Left ventricle myocardium inferior (tissue), 1 donor: ENCODE measurements at places on chromosomes 5 and 9.
A peak's percentile ranks its signal among the peaks of the same experiment; 100 is the strongest.

DNA sequence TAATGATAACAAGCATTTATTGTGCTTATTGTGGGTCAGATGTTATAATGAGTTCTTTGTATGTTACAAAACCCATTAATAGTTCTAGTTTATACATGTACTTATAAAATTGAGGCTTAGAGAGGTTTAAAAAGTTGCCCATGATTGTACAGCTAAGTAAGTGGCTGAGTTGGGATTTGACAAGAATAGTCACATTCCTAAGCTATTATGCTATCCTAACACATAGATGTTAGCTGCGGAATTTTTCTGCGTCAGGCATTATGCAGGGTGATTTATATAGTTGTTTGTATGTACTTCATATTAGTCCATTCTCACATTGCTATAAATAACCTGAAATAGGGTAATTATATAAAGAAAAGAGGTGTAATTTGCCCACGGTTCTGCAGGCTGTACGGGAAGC lies 12.5 kb downstream of the COMMD10 start:
- no peak for DNase-seq

DNA sequence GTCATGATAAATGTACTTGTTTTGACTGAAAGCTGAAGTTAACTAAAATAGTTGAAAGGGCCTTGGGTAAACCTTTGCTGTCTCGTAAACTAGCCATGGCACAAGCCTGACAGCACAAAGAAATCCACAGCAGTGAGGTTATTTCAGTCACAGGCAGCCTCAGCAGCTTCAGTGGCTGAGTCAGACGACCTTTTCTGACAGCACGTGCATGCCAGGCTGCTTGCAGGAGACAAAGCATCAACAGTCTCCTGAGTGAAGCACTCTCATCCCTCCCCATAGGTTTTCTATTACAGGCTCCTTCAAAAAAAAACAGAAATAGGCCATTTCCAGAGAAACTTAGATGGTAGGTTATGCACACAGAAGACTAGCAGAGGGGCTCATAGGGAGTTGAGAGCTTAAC lies 34.6 kb downstream of the OXCT1 start:
- peak; percentile 54 for DNase-seq

DNA sequence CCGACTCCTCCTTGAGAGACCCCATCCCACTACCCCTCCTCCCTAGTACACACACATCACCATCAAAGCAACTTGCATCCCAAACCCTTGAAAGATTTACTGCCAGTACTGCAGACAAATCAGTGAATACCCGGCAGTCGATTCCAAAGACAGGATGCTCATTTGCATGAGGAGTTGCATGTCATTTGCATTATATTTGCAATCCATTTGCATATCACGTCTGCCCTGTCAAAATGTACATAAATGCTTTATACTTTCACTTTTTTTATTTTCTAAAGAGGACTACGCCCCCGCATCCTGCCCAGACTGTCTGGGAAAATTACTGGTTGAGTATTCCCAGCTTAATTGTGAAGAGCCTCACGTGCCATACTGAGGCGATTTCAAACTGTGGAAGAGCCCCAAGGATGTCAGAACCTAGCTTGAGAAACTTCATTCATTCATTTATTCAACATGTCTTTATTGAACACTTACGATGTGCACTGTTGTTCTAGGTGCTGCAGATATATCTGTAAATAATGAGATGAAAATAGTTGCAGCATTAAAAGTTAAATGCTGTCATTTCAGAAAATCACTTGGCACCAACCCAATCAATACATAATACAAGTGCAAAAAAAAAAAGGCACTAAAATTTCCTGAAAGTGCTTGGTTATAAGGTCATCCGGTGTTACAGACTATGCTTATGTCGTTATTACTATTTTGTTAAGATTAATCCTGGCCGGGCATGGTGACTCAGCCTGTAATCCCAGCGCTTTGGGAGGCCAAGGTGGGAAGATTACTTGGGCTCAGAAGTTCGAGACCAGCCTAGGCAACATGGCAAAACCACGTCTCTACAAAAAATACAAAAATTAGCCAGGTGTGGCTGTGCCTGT lies 17.2 kb upstream of the SIL1 start:
- DNase-seq, result no peak

DNA sequence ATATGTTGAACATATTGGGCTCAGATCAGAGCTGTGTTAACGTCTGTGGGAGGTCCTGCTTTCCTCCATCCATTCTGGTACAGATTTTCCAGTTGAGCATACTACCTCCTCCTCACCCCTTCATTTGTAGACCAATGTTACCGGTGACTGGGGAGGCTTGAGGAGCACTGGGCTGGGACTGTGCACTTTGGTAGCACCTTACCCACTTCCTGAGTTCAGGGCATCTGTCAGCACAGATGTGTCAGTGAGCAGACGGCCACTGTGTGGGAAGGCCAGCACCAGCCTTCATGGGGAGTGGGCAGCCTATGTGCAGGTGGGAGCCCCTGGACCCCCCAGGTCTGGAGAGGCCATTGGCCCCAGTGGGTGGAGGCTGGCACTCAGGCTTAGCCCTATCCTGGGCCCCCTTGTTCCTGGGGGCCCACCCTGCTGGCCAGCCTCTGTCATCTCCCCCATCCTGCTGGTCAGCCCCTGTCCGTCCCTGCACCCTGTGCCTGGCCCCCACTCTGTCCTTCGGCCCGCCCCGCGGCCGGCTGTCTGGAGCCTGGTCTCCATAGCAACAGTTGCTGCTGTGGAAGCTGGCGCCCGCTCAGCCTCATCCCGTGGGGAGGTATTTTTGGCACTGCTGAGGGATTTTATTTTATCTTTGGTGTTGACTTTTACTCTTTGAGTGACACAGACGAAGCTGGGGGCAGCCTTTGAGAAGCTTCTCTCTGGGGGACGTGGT lies 21.3 kb downstream of the WNK2 start:
- DNase-seq, result peak; percentile 82

- peak; percentile 20 for DNase-seq
Observed at GRCh38 chr5:138752341-138752950, 779 bp upstream of the CTNNA1 start.

GRCh38 chr9:101628173-101628572 lies 33.4 kb upstream of the PPP3R2 start:
- DNase-seq, result no peak

- no peak for DNase-seq
Observed at GRCh38 chr5:127863610-127864395, 160.6 kb downstream of the CCDC192 start.

DNA sequence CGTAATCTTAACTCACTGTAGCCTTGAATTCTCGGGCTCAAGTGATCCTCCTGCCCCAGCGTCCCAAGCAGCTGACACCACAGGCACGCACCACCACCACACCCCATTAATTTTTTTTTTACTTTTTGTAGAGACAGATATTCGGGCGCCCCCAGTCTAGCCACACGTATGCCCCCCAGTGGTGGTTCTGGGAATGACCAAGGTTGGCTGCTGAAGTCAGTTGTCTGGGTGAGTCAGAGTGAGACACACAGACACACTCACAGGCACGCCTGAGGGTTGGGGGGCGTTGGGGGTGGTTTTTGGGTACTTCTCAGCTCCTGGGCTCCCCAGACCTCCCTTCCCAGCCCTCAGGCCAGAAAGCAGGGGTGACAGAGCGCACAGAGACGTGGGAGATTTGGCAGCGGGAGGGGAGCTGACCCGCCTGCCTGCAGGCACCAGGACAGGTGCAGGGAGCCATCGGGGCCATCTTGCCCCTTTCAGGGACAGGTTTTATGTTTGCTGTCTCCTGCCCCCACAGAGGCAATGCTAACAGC lies 4.2 kb upstream of the ENTPD8 start:
- peak; percentile 71 for DNase-seq

DNA sequence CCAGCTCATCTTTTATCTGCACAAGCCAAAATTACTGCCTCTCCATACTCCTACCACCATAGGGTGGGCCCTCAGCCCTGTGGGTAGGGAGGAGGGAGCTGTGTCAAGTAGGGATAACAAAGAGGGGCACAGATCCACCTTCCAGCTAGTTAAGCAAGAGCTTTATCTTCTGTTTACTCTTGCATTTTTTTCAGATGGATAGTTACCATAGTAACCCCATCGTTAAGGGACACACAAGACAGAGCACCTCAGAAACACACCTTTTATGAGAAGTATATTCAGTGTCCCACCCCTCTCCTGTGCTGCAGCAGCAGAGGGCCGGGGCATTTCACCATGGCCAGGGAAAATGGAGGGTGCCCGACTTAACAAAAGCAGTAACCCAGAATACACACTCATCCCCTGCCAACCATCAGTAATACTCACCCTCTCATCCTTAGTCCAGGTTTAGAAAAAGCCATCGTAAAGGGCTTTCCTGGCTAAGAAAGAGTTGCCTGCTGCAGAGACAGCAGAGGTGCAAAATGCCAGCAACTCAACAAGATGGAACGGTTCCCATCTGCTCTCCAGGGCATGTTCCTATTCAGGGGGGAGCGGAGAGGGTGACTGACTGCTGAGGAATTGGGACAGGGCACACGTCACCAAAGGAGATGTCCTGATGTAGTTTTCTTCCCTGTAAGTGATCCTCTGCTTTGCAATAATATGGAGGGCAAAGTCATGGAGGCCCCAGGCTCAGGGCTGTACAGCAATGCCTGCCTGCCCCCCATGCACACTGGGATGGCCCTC lies 25.1 kb downstream of the MACROH2A1 start:
- DNase-seq, result no peak

DNA sequence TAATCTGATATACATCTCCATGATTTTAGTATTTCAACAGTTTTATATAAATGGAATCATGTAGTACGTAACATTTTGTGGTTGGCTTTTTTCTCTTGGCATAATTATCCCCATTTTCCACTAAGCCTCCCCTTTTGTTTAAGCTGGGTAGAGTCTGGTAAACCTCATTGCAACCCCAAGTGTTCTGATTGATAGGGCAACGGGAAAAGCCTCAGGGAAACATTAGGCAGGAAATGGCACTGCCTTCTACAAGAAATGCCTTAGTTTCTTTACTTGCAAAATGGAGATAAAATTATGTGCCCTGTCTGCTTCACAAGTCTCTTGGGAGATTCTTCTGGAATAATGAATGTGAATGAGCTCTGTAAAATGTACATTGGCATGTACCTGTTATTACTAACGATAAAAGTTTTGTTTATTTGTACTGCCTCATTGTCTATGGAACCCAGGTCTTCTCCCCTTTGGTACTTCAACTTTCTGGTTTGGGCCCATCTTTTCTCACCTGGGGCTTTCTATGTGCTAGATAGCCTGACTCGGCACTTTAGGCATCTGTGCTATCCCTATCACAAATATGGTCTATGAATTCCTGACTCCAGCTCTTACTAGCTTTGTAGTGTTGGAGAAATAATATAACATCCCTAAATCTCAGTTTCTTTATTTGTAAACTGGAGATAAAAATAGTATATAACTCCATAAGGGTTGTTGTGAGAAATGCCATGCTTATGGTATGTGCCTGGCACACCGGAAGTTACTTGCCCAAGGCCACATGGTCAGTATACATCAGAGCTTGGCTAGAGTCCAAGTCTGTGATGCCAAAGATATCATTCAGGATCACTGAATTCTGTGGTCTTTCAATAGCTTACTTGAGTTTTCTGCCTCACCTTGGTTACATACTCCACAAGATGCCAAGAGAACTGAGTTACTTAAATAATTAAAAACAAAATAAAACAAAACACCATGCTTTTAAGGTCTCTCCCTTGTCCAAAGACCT lies 48.2 kb upstream of the ZNF169 start:
- DNase-seq, result no peak

GRCh38 chr5:108560581-108560980 lies 178.7 kb upstream of the FBXL17 start:
- peak; percentile 41 for DNase-seq

- peak; percentile 8 for DNase-seq
Observed at GRCh38 chr9:114287001-114287762, 35.7 kb upstream of the ORM1 start.

DNA sequence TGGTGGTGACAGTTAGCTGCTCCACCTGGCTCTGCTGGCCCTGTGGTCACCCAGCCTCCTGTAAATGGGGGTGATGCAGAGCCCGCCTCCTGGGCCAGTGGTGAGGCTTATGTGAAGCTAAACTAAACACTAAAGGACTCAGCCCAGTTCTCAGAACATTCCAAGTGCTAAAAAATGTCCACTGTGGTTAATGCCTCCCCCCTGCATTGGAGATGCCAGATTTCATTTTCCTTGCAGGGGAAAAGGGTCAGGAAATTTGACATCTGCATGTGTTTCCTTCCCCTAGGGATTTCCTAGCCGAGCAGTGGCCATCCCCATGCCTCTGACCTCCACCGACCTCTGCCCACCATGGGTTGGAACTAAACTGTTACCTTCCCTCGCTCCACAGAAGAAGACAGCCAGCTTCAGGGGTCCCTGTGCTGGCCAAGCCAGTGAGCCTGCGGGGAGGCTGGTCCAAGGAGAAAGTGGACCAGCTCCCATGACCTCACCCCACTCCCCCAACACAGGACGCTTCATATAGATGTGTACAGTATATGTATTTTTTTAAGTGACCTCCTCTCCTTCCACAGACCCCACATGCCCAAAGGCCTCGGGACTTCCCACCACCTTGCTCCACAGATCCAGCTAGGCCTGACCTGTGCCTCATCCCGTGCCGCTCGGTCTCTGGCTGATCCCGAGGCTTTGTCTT lies 13.0 kb downstream of the CD74 start:
- DNase-seq, result no peak

GRCh38 chr9:107226421-107226820 lies 56.7 kb upstream of the RAD23B start:
- no peak for DNase-seq

- no peak for DNase-seq
Observed at GRCh38 chr9:130728721-130729120, 35.1 kb downstream of the EXOSC2 start.
